CD4-positive, alpha-beta T cell (primary cell): ENCODE measurements at places on chromosomes 5 and 9.

GRCh38 chr5:83665631-83666030 lies 55.0 kb downstream of the HAPLN1 start:
- H3K27me3 ChIP-seq, result no peaks in the 10 kb centered on the region
- H3K27ac ChIP-seq, result no peak overlapping the region
- no peaks in the 10 kb centered on the region for H3K4me1 ChIP-seq
- DNase-seq, result no peak

DNA sequence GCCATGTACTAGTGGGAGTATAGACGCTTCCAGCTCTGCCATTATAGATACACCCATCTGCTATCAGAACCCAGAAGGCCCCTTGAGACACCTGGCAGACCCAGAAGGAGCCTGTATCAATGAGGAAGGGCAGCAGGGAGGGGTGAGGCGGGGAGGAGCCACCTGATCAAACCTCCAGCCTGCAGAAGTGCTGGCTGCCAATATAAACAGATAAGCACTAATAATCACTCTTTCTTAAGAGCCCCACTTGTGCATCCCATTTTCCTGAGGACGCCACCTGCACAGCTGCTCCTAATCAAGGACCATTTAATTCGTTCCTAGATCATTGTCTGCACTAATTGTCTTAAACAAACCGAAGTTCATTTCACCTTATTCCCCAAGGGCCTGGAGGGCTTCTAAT lies 75.0 kb upstream of the NEK6 start:
- DNase-seq, result no peak
- no peak overlapping the region for H3K27ac ChIP-seq
- H3K4me3 ChIP-seq, result no peak overlapping the region
- H3K27me3 ChIP-seq, result no peaks in the 10 kb centered on the region
- H3K4me1 ChIP-seq, result no peaks in the 10 kb centered on the region

GRCh38 chr5:174306345-174307030 lies 261.0 kb downstream of the NSG2 start:
- H3K4me3 ChIP-seq, result no peak overlapping the region
- peaks cover 10% of the 10 kb centered on the region for H3K27me3 ChIP-seq
- H3K27ac ChIP-seq, result no peak overlapping the region
- H3K4me1 ChIP-seq, result peaks cover 2% of the 10 kb centered on the region
- no peak for DNase-seq

DNA sequence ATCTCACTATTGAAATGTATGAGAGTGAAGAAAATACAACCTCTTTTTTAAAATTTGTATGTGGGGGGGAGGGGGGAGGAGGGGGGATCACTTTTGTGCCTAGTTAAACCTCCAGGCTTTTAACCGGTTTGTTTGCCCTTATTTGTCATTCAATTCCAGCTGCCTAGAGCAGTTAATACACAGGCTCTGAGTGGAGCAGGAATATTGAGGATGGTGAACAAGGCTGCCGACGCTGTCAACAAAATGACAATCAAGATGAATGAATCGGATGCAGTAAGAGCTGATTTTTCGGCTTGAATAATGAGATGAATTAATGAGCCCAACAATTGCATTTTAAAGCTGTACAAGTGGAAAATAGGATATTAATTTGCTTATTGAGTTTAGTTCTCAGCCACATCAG lies 28.7 kb upstream of the SNX24 start:
- no peak overlapping the region for H3K4me3 ChIP-seq
- DNase-seq, result no peak
- no peaks in the 10 kb centered on the region for H3K27me3 ChIP-seq
- H3K27ac ChIP-seq, result no peak overlapping the region
